RPMI8226 (cell line): ENCODE measurements at places on chromosomes 6 and 20.

DNA sequence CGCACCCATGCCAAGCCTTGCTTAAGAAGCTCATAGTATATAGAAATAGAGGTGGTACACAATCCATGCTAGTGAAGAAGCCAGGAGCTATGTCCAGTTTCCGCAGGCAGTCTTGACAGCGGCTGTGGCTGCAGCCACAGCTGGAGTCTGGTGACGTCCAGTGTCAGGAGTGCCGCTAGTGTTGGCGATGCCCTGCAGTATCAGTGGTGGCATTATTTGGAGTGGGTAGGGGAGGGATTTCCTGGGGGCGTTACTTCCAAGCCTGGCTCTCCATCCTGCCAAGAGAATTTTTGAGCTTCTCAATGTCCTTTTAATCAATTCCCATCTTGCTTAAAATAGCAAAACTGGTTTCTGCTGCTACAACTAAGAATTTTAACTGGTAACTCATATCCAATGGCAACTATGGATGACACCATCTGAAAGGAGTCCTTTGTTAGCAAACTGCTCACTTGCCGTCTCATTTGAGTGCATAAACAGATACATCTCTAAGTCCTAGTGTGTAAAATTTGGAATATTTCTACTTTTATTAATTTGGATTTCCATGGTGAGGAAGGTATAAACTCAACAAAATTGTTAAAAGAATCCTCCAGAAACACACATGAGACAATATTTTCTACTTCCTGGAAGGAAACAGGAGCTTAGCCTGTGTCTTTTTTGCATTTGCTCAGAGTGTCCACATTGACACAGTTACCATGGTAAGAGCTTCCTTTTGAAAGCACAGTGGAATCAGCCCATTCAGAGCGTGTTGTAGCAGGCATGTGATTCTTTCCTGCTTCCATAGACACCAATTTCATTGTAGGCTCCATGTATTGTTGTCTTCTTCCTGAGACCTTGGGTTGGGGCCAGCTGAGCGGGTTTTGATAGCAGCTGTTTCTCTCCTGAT lies 44.6 kb upstream of the PXDC1 start:
- no peak for DNase-seq

DNA sequence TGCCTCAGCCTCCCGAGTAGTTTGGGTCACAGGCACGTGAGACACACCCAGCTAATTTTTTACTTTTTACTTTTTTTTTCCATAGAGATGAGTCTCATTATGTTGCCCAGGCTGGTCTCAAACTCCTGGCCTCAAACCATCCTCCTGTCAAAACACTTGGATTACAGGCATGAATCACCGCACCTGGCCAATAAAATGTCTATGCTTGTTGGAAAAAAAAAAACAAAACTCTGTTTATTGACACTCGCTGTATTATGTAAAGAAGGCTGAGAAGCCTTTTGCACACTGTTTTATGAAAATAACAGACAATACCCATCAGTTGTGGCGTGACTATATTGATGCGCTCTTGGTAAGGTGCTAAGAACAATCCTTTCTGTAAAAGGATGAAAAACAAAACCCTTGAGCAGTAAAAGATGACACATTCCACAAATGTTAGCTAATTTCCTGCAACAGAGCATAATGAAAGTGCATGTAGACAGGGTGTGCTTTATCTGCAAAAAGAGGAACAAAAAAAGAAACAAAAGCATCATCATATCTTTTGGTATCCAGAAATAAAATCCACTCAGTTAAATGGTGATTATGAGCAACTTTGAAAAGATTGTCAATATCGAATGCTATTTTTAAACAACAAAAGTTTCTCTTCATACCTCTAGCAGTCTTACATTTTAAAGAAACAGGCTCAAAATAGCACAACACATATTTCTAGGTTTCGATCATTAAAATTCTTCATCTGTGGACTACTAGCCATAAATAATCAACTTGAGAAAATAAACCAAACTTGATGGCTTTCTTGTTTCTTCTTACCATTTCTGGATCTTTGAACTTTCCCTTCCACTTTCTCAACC lies 108.3 kb upstream of the PHACTR1 start:
- DNase-seq = peak; percentile 14

DNA sequence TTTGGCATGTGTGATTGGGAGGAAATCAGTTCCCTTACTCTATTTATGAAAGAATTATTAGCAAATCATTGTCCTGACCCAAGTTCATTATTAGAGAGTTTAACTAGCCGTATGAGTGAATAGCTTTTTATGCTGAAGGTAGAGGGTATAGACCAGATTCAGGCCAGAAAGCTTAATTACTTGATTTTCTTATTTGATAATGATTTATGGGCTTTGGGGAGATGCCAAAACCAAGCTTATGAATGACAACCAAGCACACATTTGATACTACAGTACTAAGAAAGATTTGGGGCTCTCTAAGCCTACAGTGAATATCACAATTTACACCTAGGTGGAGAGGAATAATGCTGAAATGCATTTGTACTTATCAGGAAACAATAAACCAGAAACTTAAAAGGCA lies 193.2 kb downstream of the ARHGAP18 start:
- no peak for DNase-seq

DNA sequence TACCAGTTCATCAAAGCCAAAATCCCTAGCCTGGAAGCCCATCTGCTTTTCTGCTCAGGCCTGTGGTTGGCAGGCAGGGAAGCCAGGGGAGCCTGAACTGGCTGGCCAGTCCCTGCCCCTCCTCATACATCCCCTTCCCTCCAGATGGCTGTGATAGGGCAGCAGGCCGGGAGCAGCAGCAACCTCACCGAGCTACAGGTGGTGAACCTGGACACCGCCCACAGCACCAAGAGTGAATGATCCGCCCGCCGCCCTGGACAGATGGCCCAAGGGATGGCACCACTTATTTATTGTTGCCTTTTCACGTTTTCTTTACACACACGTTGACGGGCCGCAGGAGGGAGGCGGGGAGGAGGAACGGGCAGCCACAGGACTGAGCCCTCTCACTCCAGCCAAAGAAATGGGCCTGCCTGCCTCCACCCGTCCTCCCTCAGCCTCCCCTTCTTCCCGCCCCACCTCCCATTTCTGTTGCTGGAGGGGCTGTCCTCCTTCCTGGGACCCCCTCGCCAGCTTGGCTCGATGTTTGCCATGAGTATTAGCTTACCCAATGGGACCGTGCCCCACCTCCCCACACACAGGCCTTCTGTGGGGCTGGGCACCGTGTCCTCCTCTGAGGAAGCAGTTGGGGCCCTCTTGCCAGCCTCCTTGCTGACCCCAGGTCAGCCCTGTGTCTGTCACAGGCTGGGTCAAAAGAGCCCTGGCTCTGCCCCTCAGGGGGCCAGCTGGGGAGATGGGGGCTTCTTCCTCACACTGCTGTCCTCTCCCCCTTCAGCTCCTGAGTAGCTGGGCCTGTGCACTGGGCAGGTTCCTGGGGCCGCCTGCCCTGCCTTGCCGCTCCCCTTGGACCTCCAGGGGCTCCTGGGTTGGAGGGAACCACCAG lies 2.8 kb upstream of the CUL9 start:
- DNase-seq = no peak

DNA sequence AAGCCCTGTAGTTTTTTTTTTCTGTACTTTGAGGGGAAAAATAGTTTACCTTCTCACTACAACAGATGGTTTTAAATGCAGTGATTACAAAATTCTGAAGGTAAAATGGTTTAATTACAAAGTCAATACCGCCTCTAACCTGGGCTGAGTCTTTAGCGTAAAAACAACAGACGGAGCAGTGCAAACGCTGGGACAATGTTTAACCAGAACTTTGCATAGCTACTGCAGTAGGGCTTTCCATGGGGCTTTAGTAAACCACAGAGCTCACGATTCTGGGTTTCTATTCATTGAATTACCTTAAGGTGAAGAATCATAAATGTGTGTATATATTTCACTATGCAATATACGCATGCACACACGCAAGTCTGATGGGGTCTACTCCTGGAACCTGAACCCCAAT lies 77.9 kb downstream of the RFX6 start:
- no peak for DNase-seq

- DNase-seq = no peak
These were observed 109.7 kb downstream of the LRFN2 start for GRCh38 chr6:40477246-40478126.

DNA sequence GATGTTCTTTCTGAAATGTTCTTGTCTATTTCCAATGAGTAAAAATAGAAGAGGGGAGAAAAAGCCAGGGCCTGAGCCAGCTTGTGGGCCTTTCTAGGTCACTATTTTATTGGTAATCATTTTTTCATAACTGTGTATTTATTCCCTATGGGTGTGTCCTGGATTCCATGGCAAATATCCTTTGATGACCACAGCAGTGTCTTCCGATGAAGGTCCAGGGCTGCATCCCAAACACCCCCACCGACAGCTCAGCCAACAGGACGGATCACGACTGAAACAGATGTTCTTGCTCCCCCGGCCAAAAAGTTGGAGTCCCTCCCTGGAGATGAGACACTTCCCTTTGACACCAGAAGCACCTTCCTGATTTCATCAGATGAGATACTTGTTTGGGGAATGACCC lies 105.4 kb upstream of the PLEKHG1 start:
- no peak for DNase-seq

GRCh38 chr20:8722277-8722928 lies 346.5 kb upstream of the PLCB4 start:
- DNase-seq = peak; percentile 68

DNA sequence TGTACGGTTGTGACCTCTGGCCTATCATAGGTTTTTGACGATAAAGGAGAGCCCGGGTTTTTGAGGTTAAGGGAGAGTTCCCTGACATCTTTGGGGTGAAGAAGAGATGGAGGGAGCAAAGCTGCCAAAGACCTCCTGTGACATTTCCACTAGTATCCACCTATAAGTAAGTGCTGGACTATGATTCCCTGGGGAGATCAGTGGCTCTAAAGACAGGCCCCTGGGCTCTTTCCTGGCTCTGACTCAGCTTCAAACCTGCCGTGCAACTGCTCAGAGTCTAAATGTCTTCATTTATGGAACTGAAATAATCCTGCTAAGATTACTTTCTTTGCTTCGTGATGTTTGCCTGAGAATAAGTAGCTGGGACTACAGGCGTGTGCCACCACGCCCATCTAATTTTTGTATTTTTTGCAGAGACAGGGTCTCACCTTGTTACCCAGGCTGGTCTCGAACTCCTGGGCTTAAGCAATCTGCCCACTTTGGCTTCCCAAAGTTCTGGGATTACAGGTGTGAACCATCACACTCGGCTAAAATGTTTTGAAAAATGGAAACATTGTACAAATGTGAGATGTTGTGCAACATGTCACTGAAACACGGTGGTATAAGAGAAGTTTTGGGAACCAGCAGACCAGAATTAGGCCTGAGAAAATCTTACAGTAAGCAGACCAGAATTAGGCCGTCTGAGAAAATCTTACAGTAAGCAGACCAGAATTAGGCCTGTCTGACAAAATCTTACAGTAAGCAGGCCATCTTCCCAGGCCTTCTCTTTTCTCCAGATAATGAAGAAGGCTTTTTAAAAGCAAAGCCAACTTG lies 1.1 kb upstream of the PAQR8 start:
- no peak for DNase-seq

DNA sequence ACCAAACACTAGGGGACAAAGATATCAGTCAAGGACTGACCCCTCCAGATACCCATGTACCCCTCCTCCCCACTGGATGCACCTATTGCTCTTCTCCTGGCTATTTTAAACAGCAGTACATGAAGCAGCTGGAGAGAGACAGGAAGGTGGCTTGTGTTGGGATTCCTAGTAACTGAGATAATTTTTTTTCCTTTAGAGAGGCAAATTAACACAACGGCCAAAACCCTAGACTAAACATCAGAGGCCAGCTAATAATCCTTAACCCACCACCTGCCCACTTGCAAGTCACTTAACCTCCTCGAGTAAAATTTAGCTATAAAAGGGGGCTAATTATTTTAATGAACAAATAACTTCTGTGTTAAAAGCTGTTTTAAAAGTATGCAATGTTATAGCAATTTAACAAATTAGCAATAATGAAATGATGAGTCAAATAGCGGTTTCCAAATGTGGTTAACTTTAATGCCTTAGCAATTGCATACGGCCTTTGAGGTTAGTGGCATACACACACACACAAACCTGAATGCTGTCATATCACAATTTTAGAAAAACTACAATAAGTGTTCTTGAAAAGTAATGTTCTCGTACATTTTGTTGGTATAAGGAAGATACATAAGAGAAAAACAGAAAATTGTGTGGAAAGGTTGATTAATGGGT lies 151.7 kb downstream of the FRK start:
- DNase-seq = no peak

GRCh38 chr6:15626878-15627674 lies 35.8 kb downstream of the DTNBP1 start:
- DNase-seq = no peak

DNA sequence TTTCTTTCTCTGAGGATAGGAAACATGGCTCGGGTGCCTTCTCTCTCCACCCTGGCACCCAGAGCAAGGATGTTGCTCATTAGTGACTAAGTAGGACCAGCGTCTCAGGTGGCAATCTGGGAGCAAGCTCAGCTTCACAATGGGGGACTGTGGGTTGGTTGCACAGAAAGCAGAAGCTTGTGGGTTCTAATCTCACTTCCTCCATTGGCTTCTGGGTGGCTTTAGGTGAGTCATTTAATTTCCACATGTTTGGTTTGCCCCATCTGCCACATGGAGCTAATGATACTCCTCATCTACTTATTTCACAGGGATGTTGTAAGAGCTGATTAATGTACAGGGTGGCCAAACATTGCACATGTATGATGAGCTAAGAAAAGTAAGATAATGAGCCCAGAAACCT lies 54.8 kb upstream of the AKIRIN2 start:
- peak; percentile 78 for DNase-seq
